ENCODE measurements at places on chromosomes 11 and 22.

DNA sequence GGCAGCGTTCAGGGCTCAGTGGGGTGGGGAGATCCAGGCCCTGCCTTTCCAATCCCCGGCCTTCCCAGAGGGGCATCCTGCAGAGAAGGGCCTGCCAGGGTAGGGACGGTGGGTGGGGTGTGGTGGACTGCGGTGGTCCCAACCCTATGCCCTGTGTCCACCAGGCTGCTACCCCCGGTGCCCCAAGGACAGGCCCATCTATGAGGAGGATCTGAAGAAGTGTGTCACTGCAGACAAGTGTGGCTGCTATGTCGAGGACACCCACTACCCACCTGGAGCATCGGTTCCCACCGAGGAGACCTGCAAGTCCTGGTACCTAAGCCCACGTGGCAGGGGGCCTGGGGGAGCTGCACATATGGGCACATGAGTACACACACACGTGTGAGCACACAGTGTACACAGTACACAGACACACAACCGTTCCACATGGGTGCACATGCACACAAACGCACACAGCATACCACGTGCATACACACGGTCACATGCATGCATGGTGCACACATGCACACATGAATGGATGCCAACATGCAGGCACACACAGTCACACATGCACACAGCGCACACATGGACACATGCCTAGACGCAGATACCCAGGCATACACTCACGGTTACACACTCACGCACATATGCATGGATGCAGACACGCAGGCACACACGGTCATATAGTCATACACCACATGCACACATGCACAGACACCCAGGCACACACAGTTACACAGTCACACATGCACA lies 16.1 kb downstream of the MUC2 start:
- no peak for DNase-seq

DNA sequence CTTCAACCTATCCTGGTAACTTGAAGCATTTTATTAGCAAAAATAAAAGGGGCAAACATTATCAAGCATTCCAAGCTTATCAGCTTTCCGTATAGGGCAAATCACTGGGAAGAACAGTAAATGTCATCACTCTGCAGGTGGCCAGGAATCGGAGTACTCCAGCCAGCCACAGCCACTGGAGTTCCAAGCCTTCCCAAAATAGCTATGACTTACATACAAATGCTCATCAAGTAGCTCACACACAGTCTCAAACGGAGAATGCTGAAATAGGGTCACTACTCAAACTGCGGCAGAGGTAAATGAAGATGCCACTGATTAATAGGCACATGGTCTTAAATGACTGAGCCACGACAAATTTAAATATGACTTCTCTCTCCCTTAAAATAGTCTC lies 2.1 kb downstream of the USP28 start:
- no peak for DNase-seq

- DNase-seq, result no peak
Measured at GRCh38 chr22:30280505-30280904, 8.8 kb downstream of the CASTOR1 start.

DNA sequence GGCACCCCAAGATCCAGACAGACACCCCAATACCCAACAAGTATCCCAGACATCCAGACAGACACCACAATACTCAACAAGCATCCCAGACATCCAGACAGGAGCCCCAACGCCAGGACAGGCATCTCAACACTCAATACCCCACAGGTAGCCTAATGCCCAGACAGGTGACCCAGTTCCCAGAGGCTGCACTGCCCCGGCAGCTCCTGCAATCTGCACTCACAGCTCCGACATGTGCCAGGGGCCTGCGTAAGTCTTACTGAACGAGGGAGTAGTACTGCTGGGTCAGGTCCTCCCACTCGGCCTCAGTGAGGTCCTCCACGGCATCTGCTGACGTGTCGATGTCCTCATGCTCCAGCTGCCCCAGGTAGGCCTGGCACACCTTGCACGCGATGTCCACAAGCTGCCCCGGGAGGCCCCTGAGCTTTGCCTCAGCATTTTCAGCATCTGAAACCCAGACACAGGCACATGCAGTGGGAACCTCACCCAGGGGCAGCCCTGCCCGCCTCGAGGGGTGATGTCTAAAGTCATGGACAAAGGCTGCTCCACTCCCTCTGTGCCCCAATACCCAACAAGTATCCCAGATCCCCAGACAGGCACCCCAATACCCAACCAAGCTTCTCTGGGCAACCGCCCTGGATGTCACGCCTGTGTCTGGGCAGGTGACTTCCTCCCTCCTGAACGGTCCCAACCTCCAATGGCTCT lies 16.6 kb downstream of the TTLL8 start:
- no peak for DNase-seq

DNA sequence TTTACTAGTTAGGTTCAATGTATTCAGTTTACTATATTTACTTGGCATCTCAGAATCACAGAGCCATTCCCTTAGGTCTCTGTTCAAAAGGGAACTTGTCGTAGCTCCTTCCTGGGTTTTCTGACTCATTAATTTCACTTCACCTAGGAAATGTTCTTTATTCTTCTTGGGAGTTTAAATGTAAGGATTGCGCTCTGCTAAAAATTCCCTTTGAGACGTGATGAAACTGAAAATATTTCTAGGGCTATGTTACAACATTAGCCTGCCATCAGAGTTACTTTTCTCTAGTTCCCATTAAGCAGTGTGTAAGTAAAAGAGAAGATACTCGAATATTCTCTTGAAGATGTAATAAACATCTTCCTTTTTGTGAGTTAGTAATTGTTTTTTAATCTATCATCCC lies 209.5 kb downstream of the CASP12 start:
- no peak for DNase-seq

GRCh38 chr11:45817191-45817590 lies 12.2 kb downstream of the SLC35C1 start:
- no peak for DNase-seq

DNA sequence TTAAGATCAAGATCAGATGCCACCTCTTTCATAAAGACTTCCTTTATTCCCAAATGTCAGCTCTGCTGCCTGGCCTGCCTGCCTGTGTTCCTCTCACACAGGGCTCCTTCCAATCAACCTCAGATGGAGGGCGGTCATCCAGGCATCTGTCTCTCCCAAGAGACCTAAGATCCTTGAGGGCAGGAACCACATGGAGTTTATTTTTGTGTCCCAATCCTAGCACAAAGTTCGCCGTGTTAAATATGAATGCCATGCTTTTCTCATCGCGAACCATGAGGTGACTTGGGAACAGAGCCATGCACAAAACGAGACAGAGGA lies 72.7 kb upstream of the ARFGAP3 start:
- DNase-seq, result no peak

Data from NCI-H2029 treated with DMSO at 0.1 percent for 48 hours (cell line).